SW480 (cell line): ENCODE measurements at places on chromosomes 7 and 10.

DNA sequence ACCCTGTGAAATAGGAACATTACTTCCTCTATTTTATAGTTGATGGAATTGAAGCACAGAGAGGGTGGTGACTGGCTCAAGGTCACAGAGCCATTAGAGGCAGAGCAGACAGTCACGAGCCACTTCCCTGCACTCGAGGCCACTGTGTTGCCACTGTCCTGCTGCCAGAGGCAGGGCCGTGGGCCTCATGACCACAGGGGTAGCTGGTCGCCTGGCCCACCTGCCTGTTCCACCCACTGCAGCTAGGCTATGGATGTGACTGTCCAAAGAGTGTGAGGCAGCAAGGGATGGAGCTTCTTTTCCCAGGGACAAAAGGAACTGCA, 38.2 kb downstream of the RPS24 start:
- DNase-seq = no peak

- DNase-seq = peak; percentile 44
Measured at GRCh38 chr7:107147464-107148393, 21.1 kb upstream of the HBP1 start.

DNA sequence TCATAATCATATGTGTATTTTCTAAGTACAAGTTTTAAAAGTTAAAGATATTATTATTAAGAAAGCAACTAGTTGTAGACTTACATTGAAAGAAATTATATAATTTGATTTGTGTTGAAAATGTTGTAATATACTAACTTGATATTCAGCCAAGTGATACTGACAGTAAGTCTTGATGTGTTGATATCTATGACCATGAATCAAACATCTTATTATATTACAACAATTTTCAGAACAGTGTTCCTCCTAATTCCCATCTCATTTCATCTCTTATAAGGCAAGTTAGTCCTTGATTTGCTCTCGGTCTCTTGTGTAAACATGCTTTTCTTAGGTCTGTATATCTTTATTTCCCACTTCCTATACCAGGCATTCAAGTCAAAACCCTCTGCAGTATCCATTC, 269.2 kb upstream of the SEMA3E start:
- no peak for DNase-seq

GRCh38 chr10:89388806-89389205, 3.6 kb upstream of the IFIT1 start:
- no peak for DNase-seq

DNA sequence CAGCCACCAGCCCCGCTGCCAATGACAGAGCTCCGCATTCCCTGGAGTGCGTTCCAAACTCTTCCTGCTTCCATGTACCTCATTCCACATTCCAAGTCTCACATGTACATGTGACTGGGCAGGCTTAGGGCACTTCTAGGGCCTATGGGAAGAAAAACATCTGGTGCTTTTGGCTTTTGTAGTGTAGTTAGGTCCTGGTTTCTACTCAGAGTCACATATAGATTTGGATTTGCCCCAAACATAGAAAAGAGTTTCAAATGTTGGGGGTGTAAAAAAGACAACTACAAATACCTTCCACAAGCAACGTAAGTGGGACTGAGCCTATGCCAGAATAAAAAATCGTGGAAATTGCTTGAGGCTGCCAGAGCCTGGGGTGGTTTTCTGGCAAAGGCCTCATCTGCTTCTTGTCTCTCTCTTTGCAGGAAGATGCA, 84.1 kb downstream of the ZNF467 start:
- no peak for DNase-seq

DNA sequence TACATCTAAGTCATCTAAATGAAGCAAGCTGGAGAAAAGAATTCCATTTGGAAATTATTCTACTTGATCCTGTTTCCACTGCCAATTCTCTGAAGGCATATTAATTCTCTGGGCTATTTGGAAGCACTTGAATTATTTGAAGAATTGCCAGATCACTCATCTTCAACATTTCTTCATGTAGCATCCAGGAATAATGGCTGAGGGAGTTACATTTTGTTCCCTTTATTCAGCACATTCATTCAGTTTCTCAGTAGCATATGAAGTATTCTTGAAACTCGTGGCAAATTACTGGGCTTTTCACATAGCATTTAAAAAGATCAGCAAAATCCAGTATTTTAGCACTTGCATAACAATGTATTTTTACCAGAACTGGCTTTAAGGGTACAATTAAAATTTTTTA, 127.1 kb upstream of the VIPR2 start:
- no peak for DNase-seq

- no peak for DNase-seq
Measured at GRCh38 chr10:102868911-102869257, 386 bp upstream of the AS3MT start.

DNA sequence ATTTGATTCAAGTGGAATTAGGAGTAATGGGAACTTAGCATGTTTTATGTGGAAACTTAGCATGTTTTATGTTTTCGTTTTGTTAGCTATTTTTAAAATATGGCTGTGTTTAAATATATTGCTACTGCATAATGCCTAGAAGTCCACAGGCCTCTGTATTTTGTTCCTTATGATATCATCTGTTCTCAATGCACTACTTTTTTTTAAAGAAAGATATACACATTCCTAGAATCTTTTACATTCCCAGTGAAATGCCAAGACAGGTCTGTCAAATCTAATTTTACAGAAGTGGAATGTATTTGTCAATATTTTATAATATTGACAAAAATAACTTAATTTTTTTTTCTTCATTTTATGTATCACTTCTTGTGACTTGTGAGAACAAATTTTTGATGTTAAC, 51.6 kb downstream of the ST7 start:
- DNase-seq = no peak

GRCh38 chr10:76001019-76001418, 569.6 kb downstream of the LRMDA start:
- no peak for DNase-seq

DNA sequence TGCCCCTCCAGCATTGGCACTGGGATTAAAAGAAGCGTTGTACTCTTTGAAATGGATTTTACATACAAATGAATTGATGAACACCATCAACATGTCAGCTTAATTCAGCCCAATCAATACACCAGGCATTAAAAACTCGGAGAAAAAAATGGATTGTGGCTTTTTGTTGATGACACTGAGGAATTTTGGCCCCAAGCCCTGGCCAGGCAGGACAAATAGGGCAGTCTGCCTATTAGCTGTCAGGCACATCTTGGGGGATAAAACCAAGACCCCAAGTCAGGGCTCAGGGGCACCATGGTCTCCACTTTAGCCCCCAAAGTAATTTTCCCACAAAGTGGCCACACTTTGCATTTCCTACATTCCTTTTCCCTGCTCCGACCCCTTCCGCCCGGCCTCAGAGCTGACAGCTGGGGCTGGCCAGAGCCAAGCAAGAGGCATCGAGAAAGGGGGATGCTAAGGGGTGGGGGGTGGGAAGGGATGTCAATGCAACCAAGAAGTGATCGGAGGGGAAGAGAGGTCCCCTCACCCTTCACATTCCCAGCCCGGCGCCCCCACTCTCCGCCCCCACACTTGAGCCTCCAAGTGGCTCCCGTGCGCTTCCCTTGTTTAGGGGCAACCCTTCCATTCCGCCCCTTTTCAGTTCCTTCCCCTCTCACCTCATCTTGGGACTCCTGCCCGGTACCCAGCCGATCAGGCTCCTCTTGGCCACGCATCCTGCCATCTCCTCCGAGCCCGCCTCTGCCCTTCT, 711 bp downstream of the HIP1 start:
- DNase-seq = no peak

- peak; percentile 70 for DNase-seq
Measured at GRCh38 chr7:141697211-141697871, 4.6 kb downstream of the DENND11 start.

DNA sequence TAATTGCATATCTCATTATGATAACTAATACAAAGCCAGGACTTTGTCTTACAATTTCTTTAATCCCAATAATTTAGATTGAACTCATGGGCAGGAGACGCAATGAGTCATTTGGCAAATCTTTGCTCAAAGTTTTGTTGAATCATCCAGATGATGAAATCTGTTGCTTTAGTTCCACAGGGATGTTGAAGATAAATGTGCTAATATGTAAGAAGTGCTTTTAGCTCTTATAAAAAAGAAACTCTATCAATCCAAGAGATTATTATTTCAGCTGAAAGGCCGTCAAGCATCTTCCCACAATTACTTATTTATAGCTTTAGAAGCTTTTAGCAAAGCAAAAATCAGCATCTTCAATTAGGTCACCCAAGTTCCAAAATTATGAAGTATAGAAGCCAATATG, 36.8 kb upstream of the ANK3 start:
- no peak for DNase-seq

- no peak for DNase-seq
Measured at GRCh38 chr7:134732728-134733127, 46.7 kb upstream of the CALD1 start.

- no peak for DNase-seq
Measured at GRCh38 chr10:72847681-72848080, 45.9 kb upstream of the OIT3 start.

- DNase-seq = no peak
Measured at GRCh38 chr7:130152493-130153210, 52.6 kb downstream of the TMEM209 start.

- no peak for DNase-seq
Measured at GRCh38 chr7:80848841-80849240, 70.0 kb downstream of the SEMA3C start.

DNA sequence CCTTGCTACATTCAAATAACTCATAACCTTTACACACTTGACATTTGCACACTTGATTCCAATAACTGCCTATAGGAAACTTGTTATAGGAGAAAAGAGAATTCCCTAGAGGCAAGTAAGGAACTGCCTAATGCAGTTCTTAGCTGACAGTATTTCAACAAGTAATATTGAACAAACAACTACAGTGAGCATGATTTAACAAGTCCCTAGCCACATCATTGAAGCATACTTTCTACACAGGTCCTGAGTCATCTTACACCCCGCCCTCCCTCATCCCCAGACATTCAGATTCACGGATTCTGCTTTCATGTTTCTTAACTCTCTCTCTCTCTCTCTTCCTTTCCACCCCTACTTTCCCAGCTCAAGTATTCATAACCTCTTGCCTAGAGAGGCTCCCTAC, 153.5 kb downstream of the LSM5 start:
- DNase-seq = peak; percentile 27

GRCh38 chr7:143233816-143234532, 12.1 kb downstream of the TAS2R40 start:
- no peak for DNase-seq
